ENCODE measurements at places on chromosomes 12 and 14.

- DNase-seq: peak; percentile 48
Measured at GRCh38 chr14:22887260-22887989, 4.4 kb downstream of the REM2 start.

DNA sequence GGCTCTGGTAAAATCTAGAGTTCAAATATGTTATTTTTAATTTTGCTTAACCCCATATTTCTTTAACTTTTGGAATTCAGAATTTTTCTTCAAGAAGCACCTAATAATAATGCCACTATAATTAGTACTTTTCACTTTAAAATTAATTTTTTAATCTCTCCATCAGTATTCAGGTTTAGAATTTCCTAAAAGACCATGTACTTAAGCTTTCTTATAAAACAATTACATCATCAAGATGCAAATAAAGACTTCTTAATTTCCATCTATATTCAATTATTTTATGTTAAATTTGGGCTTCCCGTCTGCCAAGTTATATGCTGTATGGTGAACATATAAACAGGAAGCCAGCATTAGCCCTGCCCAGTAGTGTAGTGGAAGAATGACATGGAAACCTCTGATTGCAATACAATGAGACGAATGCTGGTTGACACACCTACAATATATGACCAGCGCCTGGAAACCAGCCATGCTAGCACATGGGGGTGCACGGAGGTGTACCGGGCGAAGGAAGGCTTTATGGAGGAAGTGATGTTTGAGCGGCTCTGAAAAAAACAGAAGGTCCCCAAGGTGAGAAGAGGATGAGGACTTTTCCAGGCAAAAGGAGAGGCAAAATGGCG is 82.2 kb downstream of the LLPH start:
- no peak for DNase-seq

DNA sequence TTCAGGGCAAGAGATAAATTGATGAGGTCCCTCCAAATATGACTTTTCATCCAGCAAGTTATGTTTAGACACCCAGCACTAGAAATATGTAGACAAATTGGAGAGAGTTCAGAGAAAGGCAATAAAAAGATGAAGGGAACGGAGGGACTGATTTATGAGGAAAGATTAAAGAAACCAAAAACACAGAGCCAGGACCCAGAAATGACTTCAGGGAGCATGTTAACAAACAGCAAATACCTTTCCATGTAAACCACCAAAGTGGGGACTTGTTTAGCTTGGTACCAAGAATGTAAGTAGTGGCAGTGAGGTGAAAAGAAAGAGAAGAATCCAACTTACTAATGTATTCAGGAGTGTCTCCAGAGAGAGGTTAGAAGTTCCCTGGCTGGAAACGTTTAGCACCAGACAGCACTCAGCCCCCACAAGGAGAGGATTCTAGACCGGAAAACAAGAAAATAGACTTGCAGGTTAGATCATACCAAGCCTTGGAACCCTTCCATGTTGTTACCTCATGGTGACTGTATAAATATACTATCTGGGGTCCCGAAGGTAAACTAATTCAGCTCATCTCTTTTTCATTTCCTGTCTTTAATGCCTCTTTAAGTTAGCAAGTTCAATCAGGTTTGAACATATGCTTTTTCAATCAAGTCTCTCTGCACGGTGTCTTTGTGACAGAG is 79.2 kb downstream of the TBC1D30 start:
- no peak for DNase-seq

DNA sequence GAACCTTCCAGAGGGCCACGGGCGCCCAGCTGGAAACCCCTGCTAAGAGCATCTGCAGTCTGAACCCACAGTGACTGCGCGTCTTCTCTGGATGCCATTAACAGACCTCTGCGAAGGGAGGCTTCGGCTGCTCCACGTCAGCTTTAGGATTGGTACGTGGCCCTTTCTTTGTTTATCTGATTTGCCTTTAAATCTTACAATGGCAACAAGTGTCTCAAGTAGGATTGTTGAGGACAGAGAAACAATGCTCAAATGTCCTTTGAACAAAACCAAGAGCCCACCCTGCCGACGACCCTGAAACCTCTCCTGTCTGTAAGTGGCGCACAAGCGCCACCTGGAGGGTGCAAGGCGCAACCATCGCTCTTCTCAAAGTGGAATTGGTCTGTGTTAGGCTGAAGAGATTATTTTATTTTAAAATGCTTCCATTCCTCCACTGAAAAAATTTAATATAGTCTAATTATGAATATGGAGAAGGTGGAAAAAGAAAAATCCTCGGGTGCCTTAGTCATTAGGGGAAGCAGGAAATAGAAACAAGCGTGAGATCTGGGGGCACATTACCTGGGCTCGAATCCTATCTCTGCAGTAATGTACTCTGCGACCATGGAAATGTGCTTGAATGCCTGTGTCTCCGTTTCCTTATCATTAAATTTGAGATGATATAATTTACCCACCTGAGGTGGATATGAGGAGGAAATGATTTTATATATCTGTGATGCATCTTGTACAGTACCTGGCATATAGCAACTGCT is 82.6 kb upstream of the PTPRB start:
- peak; percentile 20 for DNase-seq

- DNase-seq: no peak
Measured at GRCh38 chr12:27723212-27723611, 12.6 kb downstream of the MRPS35 start.

DNA sequence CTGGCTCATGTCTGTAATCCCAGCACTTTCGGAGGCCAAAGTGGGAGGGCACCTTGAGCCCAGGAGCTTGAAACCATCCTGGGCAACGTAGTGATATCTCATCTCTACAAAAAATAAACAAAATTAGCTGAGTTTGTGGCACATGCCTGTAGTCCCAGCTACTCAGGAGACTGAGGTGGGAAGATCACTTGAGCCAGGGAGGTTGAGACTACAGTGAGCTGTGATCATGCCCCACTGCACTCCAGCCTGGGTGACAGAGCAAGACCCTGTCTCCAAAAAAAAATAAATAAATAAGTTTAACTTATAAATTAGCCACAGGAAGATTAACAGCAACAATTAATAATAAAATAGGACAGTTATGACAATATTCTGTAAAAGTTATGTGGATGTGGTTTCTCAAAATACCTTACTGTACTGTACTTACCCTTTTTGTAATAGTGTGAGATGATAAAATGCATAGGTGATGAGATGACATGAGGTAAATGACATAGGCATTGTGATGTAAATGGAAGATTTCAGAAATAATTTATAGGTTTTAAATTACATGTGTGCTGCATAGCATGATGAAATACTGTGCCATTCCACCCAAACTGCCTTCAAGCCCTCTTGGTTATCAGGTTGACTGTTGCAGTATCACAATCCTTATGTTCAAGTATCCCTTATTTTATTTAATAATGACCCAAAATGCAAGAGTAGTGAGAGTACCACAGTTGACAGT is 22.0 kb downstream of the USP15 start:
- DNase-seq: no peak

DNA sequence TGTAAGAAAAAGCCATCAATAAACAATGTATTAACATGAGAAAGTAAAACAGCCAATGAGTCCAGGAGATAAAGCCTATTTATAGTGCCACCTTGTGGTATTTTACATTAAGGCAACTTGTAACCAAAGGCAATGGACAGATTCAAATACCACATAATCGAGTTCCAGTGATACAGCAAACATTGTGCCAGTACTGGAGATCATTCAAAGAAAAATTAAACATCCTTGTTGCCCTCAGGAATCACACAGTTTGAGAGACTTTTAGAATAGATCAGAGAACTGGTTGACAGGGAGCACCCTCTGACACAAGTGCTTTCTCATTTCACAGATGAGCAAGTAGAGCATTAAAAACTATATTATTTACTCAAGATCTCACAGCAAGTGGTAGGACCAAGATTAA is 98.1 kb downstream of the DDHD1 start:
- peak; percentile 25 for DNase-seq

DNA sequence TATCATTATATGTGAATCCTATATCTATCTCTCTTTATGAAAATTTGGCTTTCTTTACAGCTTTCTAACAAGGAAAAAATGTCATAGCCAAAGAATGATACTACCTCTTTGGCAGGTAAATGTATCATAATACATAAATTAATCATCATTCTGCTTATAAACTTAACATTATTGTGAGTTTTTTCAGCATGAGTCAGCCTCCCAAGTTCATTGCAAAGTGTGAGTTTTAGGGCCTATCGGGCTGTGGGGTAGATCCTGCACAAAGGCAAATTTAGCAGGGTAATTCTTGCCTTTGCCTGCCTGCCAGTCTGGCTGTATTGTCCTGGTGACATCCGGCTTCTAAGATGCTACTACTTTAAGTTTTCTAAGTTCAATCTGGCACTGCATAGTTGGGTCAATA is 412.6 kb downstream of the MDGA2 start:
- no peak for DNase-seq

GRCh38 chr12:125453751-125454150 is 388.5 kb downstream of the AACS start:
- DNase-seq: no peak

GRCh38 chr12:52907092-52907810 is 2.4 kb upstream of the KRT8 start:
- no peak for DNase-seq

- no peak for DNase-seq
Measured at GRCh38 chr14:59836116-59836515, 34.5 kb downstream of the RTN1 start.

- DNase-seq: no peak
Measured at GRCh38 chr12:45259675-45260074, 43.8 kb downstream of the ANO6 start.

- no peak for DNase-seq
Measured at GRCh38 chr14:46989566-46989965, 338.0 kb upstream of the RPL10L start.

DNA sequence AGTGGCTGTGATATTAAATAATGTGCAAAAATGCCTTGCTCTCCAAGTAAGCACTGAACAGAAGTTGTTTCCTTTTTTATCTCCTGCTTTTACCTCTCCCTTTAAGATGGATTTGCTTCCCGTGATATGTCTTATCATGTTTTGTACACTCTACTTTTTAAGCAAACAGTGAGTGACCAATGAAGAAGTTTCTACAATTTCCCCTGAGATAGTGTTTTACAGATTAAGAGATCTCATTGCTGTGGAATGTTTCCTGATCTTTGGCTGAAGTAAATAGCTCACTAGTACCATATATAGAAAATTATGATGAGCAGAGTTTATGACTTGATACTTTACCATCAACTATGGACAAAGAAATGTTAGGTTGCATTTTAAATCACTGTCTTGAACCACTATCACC is 184.8 kb upstream of the PDE3A start:
- DNase-seq: no peak

DNA sequence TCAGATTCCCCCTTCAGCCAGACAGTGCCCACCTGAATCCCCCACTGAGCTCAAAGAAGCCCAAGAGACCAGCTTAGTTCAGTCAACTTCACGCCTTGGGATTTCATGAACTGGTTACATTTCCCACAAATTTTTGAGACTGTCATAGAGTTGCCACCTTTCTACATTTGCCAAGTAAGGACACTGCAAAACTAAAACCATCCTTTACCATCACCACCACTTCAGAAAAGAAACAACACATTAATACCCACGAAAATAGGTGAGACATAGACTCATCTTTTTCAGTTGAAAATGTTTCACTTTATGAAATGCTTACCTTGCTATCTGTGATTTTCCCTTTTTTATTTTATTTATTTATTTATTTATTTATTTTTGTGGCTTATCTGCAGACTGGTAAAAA is 16.1 kb downstream of the CMKLR1 start:
- no peak for DNase-seq

- DNase-seq: no peak
Measured at GRCh38 chr14:59215322-59215721, 26.9 kb downstream of the DAAM1 start.

- DNase-seq: no peak
Measured at GRCh38 chr12:101570047-101570446, 24.7 kb upstream of the MYBPC1 start.

GRCh38 chr12:57416039-57416996 is 14.5 kb downstream of the R3HDM2 start:
- no peak for DNase-seq

DNA sequence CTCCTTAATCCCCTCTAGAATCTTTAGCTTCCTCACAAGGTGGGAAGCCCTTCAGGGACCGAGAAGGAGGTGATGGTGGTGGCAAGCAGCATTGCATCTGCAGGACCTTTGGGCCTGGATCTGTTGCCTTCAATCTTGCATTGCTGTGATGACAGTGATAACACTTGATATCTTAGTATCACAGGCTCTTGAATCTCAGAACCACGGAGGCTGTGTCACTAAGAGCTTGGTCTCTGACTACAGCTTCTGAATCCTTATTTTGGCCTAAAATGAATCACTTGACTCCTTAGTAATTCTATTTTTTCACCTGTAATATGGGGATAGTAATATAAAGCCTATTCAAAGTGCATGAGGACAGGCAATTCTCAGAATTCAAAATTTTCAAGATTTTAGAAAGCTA is 8.9 kb upstream of the AMN1 start:
- no peak for DNase-seq

DNA sequence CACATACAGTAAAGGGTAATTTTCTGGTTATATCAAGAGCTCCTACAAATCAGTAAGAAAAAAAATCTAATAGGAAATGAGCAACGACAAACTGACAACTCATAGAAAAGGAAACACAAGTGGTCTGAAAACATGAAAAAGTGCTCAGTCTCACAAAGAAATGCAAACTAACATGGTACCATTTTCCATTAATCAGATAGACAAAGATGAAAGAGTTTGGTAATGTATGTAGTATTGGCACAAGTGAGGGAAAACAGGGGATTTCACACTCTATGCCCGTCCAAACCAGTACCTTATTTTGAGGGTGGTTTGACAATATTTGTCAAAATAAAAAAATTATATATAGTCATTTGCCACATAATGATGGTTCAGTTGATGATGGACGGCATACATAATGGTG is 13.2 kb downstream of the PTPN11 start:
- DNase-seq: no peak

- DNase-seq: no peak
Measured at GRCh38 chr12:14773685-14774073, 29.6 kb downstream of the WBP11 start.

DNA sequence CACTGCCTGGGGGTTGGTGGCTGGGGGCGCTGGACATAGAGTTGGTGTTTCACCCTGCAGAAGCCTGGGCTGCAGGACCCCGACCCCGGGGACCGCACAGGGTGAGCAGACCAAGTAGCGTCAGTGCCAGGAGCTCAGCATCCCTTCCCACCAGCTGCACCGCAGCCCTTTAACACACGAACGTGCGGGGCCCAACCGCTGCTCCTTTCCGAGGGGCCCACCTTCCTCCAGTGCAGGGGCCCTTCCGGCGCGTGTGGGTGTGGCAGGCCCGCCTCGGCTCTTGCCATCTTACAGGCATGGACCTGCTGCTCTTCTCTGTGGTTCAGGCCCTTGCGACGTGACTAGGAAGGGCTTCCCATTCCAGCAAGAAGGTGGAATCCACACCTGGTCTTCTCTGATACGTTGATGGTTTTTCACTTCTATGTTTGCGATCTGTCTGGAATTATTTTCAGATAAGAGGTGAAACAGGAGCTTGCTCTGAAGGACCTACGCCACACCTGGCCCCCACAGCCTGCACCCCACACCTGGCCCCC is 47.8 kb downstream of the LRCOL1 start:
- no peak for DNase-seq
